Stimulated activated CD8-positive, alpha-beta memory T cell treated with anti-CD3 and anti-CD28 coated beads, Interleukin-4, amount 100 ng/mL, for 24 hours (primary cell): ENCODE measurements at places on chromosomes 1 and 21.

DNA sequence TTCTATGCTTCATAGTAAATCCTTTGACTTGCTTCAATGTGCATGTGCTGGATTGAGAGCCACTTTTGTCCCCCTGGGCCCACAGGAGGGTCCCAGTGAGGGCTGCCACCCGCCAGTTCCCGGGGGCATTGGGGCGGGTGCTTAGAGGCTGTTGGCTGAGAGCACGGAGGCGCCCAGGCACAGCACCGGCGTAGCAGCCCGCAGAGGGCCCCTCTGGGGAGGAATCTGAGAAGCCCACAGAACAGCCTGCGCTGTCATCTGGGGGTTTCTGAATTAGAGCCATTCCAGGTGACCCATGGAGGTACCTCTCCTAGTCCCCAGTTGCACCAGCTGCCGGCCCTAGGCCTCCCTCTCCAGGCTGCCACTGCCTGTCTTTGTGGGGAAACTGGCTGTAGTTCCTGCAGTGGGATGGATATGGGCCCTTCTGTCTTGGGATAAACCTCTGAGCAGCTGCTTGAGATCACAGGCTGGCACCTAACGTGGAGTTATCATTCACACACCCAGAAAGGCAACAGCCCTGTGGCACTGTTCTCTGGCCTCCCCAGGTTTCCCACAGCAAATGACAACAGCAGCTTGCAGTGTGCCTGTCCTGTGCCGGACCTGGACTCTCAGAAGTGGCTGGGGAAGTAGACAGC is 39.5 kb downstream of the TMEM51 start:
- no peak for DNase-seq

DNA sequence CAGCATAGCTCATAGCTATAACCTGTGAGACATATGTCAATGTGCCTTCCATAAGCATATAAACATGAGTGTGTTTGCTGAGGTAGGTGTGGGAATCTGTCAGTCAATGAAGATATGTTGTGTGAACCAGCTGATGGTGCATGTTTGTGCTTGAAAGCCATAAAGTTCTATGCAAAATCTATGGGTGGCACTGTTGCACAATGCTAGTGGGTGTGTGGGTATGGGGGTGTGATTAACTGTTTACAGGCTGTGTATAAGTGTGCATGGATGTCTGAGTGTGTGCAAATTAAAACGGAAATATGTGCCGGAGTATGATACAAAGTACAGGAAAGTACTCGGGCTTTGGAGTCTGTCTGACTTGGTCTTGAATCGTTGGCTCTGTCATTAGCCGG is 1.0 kb upstream of the ATP2B4 start:
- DNase-seq, result no peak

DNA sequence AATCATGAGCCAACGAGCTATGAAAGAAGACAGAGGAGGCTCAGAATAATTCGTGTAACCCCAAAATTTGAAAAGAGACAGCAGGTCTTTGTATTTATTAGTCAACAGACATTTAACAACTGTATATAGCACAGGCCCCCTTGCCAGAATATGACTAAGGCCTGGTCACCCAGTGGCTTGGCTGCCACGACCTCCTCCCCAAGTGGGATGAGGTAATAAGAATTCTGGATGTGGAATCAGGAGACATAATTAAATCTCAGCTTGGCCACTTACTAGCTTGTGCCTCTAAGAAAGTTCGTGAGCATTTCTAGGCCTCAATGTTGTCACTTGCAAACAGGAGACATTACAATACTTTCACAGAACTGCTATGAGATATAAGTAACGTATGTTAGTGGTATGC is 134.2 kb upstream of the TNFSF4 start:
- DNase-seq, result no peak

- DNase-seq, result no peak
Observed at GRCh38 chr1:32255072-32256071, 4.3 kb downstream of the LCK start.

DNA sequence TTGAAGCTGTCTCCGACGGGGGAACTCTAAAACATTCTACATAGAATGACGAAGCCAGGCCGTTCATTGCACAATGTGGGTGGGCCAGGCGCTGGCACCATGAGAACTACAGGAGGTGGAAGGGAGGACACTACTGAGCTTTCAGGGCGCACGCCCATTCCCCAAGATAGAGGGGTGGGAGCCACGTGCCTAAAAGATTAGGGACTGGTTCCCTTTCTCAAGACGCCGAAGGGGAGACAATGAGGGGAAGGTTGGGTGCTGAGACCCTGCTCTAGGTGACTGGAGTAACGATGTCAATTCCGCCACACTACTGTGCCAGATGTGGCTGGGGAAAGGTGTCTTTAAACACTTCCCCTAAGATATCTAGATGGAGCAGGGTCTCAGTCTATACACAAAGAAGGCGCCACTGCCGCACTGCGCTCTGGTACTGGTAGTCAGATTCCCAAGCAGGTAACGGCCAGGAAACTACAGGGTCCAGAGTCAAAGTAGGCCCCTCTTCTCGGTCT is 782 bp downstream of the CSDE1 start:
- DNase-seq, result no peak

- no peak for DNase-seq
Observed at GRCh38 chr1:42932442-42932941, 26.2 kb downstream of the SLC2A1 start.
